ENCODE measurements at places on chromosomes 16 and 17.

DNA sequence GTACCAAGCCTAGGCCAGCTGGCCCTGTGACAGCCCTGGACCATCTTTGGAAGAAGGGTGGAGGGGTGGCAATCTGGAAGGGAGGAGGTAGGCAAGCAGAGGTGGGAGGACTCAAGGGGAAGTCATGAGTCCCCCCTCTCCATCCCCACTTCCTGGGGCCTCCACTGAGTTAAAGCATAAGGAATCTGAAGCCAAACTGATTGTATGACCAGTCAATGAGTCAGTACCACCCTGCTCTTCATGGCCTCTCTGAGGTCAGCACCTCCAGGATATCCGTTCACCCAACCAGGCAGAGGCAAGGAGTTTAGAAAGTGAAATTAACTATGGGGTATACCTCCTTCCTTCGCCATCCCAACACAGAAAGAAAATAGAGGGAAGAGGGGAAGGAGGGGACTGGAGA lies 272.7 kb downstream of the SOX9 start:
- DNase-seq, result no peak

DNA sequence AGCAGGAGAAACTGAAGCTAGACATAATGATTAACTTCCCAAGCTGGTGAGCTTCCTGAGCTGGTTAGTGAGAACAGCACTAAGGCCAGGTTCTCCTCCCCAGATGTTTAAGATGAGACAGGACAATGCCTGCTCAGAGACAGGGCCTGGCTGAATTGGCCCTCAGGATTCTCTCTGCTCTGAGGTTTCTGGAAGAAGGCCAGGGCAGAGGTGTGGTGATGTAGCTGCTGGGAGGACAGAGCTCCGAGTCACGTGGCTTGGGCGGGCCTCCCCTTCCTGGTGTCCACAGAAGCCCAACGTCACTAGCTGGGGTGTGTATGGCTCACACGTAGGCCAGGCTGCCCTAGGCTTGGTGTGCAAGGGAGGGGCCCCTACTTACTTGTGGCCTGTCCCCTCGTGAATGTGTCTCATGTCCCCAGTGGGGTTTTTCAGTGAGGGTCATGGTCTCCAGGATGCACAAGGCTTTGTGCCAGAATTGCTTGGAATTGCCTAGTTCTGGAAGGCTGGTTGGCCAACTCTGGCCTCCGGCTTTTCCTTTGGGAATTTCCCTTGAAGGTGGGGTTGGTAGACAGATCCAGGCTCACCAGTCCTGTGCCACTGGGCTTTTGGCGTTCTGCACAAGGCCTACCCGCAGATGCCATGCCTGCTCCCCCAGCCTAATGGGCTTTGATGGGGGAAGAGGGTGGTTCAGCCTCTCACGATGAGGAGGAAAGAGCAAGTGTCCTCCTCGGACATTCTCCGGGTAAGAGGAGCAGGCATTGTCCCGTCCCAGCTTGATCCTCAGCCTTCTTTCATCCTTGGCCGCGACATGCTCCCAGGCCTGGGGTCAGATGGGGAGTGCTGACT lies 3.4 kb downstream of the NOD2 start:
- DNase-seq, result no peak

DNA sequence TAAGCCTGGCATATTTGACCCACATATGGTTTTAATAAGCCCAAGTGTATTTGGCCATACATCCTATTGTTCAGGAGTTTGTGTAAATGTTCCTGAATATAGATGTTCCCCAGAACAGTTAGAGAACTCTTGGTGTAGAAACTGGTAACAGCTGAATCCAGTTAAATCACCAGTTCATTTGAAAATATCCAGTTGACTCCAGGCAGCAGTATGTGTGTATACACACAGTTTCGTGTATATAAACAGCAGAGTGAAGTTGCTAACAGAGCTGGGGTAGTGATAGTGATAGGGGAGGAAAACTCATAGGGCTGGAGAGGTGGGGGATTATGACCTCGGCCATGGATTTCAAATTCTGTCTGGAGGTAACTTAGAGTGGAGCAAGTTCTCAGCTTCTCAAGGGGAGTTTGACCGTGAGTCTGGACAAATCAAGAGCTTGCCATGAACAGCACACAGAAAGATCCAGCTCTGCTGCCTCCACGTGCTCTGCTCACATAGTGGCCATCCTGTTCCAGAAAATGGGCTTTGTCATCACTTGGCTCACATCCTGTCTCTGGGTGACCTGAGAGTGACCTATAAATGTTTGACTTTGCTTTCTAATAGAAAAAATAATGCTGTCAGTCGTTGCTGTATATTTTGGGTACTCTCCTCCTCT lies 30.6 kb upstream of the MMD start:
- no peak for DNase-seq

DNA sequence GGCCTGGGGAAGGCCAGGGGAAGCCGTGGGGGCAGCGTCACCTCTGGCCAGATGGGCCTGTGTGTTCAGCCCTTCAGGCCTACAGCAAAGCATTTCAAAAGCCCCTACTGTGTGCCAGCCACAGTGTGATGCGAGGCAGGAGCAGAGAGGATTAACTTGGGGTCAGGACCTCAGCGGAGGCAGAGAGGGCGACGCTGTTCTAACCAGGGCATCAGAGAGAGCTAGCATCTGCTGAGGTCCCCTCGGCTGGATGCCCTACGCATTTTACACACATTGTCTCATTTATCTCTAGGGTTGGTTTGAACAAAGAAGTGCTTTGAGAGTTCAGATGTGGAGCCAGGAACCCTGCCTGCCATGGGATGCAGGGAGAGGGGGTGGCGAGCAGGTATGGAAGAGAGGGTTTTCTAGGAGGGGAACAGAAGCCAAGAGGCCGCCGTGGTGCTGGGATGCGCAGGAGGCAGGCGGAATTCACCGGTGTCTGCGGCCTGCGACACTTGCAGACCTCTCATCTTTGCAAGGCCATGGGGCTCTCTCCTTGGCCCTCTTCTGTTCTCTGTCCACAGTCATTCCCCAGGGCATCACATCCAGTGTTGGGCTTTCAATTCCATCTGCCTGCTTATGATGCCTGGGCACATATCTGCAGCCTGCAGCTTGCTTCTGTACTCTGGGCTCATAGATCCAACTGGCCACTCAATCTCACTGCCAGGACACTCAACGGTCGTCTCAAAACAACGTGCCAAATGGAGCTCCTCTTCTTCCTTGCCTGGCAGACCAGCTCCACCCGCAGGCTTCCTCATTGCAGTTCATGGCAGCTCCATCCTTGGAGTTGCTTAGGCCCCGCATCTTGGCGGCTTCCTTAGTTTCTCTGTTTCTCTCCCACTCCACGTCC lies 8.1 kb upstream of the NKD1 start:
- no peak for DNase-seq
